ENCODE measurements at places on chromosomes 3 and 15. TPM values are rescaled to one million over a fixed set of nuclear protein-coding genes. Genes with fewer than 3 reads are reported as not detected.

GRCh38 chr3:84836961-84837360 lies 121.8 kb upstream of the CADM2 start:
- no peak for DNase-seq

DNA sequence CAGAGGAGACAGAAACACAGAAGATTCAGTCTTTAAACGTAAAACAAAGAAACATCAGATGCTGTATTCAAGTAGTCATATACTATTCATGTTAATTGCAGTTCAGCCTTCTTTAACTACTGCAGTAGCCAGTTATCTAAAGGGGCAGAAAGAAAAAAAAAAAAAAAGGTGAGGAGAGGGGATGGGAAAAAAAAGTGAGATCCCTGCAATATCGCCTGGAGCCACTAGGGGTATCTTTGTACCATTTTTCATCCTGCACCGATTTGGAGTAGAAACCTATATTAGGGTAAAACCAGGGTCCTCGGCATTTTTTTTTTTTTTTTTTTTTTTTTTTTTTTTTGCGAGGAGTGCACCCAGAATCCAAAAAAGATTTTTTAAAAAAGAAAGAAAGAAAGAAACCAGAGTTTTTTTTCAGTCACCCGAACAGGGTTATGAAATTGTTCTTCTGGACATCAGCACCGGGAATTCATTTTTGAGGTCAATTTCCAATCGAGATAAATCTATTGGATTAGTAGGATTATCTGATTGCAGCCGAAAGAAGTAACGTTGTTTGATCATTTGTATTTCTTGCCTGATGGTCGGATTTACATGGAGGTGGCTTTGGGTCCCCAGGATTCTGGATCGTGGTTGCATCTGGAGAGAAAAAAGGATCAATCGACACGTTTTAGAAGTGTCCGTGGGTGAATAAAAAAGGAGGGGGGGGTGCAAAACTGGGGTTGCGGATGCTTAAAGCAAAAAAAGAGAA lies 186.7 kb downstream of the NLGN1 start:
- peak; percentile 37 for DNase-seq

- peak; percentile 32 for DNase-seq
Observed at GRCh38 chr15:50463423-50464358, 39.5 kb downstream of the USP8 start.

- no peak for DNase-seq
Observed at GRCh38 chr15:45868109-45868691, 233.4 kb downstream of the SQOR start.

The MYL3 gene
- total RNA-seq, result 0.43 TPM

DNA sequence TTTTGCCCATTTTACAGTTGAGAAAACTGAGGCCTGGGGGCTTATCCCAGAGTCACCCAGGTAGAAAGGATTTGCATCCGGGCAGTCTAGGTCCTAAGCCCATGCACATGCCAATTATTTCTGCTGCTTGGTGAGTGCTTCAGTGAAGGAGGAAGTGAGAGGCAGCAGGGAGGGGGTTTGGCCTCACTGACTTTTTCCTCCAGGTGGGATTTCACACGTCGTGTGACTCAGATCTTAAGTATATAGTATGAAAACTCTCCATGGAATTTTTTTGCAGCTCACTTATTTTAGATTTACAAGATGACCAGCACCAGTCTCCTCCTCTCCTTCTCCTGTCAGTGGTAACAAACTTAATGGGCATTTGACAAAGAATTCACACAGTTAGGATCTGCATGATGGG lies 4.6 kb downstream of the ITGA11 start:
- peak; percentile 52 for DNase-seq

DNA sequence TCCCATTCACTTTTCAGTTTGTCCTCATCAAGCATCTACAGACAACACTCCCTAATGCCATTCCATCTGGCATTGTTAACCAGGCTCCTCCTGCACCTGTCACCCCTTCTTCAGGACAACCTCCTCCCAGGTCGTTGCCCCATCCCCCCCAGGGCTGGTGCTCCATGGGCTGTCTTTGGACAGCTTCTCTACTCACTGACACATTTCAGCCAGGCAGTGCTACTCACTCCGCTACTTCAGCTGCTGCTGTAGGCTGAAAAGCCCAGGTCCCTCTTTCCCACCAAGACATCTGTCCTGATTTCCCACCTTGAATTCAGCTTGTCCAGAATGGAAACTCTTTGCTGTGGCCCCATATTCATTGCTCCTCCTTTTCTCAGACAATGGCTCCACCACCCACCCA lies 61.9 kb downstream of the ADAMTS17 start:
- no peak for DNase-seq

DNA sequence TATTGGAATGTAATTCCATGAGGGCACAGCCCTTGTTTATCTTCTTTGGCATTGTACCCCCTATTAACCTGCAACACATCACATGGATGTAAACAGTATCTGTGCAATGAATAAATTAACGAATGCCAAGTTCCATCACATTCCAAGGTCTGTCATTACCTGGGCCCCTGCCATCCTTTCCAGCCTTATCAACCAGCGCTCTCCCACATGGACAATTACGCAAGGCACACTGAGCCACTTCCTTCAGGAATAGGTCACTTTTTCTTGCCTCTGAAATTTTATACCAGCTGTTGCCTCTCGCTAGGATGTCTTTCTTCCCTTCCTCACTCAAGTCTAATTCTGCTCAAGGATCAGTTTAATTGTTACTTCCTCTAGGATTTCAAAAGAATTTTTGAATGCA lies 1051.8 kb upstream of the CFAP20DC start:
- peak; percentile 29 for DNase-seq

The ZNF502 gene
- total RNA-seq, result 1.9 TPM

DNA sequence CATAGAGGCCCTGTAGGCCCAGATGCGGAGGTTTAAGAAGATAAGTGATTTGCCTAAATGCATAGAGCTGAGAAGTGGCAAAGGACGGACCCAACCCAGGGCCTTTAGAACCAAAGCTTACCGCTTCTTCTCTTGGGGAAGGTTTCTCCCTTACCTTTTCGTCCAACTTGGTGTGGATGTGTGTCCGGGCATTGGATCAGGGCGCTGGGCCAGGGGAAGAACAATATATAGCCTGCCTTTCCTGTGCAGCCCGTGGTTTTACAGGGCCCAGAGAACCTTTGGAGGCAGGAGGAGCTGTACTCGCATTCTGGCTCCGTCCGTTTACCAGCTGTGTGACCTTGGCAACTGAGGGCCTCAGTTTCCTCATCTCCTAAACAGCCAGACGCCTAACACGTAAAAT lies 686 bp upstream of the P3H2 start:
- DNase-seq, result no peak

- no peak for DNase-seq
Observed at GRCh38 chr15:43237842-43238470, 17.1 kb upstream of the EPB42 start.

GRCh38 chr3:62622553-62623174 lies 249.3 kb upstream of the FEZF2 start:
- peak; percentile 33 for DNase-seq

- DNase-seq, result no peak
Observed at GRCh38 chr15:90677807-90678790, 39.0 kb upstream of the BLM start.

- DNase-seq, result no peak
Observed at GRCh38 chr15:60916032-60916678, 312.9 kb downstream of the RORA start.

GRCh38 chr3:196712514-196713413 lies 587 bp downstream of the PIGX start:
- peak; percentile 51 for DNase-seq

GRCh38 chr3:4373669-4374068 lies 70.5 kb downstream of the SETMAR start:
- DNase-seq, result no peak

GRCh38 chr3:140571836-140572235 lies 106.0 kb upstream of the TRIM42 start:
- no peak for DNase-seq

The IMPG2 gene
- 0.26 TPM for total RNA-seq

GRCh38 chr3:49600781-49601180 lies 46.5 kb downstream of the BSN start:
- DNase-seq, result no peak

- no peak for DNase-seq
Observed at GRCh38 chr15:27046880-27047279, 75.9 kb downstream of the GABRG3 start.

DNA sequence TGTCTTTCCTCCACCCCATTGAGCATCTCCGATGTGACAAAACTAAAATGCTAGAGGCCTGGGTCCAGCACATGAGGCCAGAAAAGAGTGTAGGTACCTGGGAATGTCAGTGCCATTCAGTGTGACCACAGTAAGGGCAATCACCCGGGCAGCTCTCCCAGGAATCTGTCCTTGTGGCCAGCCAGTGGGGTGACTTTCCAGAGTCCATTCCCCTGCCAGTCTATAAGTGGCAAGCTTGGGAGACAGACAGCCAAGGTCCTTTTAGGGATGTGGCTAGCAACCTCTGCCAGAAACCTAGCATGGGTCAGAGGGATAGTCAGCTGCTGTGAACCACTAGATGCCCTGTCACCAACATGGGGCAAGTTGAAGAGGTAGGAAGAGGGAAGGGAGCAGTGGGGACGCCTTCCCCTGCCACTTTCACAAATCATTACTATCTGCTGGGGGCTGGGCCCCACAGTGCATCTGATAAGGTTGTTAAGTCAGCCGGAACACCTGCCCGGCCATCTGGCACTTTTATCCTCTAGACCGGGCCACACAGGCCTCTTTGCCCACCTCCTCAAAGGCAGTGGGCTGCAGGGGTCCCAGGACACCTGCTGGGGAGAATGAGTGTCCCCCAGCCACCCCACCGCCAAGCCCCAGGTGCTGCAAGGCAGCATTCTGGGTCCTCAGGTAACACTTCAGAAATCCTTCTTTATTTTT lies 24.8 kb upstream of the DET1 start:
- no peak for DNase-seq
